ENCODE measurements at places on chromosomes 4 and X.

DNA sequence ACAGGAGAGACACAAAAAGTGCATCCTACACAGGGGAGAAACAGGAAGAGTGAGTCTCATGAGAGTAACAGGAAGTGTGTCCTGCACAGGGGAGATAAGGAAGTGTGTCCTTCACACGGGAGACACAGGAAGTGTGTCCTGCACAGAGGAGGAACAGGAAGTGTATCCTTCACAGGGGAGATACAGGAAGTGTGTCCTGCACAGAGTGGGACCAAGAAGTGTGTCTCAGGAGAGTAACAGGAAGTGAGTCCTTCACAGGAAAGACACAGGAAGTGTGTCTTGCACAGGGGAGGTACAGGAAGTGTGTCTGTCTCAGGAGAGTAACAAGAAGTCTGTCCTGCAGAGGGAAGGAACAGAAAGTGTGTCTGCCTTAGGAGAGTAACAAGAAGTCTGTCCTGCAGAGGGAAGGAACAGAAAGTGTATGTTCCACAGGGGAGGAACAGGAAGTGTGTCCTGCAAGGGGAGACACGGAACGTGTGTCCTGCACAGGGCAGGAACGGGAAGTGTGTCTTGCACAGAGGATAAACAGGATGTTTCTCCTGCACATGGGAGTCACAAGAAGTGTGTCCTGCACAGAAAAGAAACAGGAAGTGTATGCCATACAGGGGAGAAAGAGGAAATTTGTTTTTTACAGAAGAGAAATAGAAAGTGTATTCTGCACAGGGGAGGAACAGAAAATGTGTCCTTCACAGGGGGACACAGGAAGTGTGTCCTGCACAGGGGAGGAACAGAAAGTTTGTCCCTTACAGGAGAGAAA lies 102.0 kb downstream of the ARSF start:
- no peak for DNase-seq

DNA sequence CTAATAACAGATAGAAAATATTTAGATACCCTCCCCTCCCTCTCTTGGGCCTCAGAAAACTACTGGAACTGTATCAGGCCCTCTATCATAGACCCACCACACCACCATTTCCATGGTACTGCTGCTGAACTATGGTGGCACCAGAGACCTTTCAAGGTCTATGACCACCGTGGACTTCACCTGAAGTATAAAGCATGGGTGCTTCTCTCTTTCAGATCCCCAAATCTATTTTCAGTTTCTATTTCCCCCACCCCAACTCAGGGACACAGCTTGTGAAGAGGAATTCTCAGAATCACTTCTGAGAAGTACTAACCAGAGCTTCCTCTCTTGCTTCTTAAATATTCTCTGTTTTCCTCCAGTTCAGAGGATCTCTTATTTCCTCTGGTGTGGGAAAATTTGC lies 840.8 kb upstream of the HTR2C start:
- DNase-seq: no peak

- DNase-seq: no peak
Observed at GRCh38 chrX:27966955-27967354, 14.3 kb downstream of the DCAF8L1 start.

- DNase-seq: no peak
Observed at GRCh38 chrX:130615941-130616340, 214.2 kb downstream of the RBMX2 start.

DNA sequence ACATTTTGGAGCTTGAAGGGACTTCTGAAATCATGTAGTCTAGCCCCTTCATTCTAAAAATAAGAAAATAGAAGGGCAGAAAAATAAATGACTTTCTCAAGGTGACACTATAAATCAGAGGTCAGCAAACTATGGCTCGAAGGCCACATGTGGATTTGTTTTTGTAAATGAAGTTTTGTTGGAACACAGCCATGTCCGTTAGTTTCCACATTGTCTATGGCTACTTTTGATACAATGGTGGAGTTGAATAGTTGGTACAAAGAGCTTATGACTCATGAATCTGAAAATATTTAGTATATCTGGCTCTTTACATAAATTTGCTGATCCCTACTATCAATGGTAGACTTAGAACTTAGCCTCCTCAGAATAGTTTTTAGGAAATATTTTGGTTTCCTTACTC lies 302.4 kb upstream of the PRPS2 start:
- no peak for DNase-seq

GRCh38 chrX:107561468-107562215 lies 66.7 kb upstream of the PRPS1 start:
- no peak for DNase-seq
